ENCODE measurements at places on chromosomes 5 and 9.
A peak's percentile ranks its signal among the peaks of the same experiment; 100 is the strongest.

- DNase-seq, result no peak
These were observed 403.0 kb downstream of the HINT1 start for GRCh38 chr5:130762031-130762430.

- no peak for DNase-seq
These were observed 113.1 kb downstream of the KIAA1958 start for GRCh38 chr9:112599732-112600131.

DNA sequence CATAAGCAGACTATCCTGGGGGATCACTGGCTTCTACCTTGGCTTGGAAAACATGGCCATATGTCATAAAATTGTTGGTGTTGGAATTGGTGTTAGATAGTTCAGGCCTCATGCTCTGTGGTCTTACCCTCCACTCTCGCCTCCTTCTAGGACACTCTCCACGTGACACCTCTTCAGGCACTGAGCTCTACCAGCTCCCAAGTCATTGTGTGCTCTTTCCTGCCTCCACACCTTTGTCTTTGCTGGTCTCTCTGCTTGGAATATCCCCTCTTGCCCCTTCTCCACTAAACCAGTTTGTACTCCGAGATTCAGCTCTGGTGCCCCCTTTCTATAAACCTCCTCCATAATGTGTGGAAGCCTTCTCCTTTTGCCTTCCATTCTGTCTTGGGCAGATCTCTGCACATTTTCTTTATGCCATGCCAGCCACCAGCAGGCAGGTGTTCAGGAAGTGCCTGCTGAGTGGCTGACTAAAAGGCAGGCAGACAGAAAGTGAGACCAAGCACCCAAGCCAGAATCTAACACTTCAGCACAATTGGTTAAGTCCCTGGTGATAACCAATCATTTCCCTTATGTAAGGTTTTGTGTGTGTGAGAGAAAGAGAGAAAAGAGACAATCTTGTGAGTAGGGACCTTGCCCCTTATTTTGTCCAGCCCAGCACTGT, 37.7 kb downstream of the SAR1B start:
- DNase-seq, result no peak

- DNase-seq, result no peak
These were observed 694 bp upstream of the PHPT1 start for GRCh38 chr9:136848393-136849037.

- DNase-seq, result no peak
These were observed 253.3 kb downstream of the EDIL3 start for GRCh38 chr5:84131372-84131771.

- no peak for DNase-seq
These were observed 261.9 kb downstream of the PBX3 start for GRCh38 chr9:126009047-126009446.

DNA sequence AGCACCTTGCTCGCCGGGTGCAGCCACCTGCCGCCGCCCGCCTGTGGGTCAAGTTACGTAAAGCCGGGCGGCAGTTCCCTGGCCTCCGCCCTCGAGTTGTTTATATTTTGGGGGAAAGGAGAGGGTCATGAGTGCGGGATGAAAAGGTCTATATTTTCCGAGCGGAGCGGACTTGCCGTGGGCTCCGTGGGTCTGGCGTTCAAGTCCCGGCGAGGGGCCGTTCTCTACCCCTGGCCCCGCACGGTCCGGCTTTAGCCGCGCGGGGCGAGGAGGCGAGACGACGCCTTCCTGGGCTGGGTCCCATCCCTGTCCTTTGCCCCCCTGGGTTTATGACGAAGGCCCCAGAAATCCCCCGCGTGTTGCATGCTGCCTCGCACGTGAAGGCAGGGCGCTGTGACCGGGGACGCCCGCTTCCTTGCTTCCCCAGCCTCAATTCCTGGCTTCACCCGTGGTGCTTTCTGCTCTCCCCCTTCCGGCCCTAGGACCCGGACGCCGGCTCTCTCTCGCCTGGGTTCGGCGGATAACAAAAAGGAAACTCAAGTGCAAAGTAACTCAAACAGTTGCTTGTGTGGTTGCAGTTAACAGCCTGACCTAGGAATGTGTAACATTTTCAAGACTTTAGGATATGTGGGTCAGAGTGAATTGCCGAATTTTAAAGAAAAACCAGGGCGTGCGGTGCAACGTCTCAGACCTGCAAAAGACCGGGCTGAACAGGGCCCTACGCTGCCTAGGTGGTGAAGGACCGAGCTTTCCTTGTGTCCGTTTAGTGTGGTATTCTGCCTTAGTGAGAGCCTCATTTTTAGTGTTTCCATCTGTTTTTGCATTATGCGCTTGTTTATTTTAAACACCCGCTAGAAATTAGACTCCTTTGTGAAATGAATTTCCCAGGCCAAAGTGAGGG, 810 bp downstream of the VPS13A start:
- DNase-seq, result peak; percentile 37

GRCh38 chr9:127927201-127927987, 3.2 kb downstream of the PIP5KL1 start:
- peak; percentile 70 for DNase-seq

GRCh38 chr9:69194702-69195418, 20.8 kb downstream of the TJP2 start:
- no peak for DNase-seq

DNA sequence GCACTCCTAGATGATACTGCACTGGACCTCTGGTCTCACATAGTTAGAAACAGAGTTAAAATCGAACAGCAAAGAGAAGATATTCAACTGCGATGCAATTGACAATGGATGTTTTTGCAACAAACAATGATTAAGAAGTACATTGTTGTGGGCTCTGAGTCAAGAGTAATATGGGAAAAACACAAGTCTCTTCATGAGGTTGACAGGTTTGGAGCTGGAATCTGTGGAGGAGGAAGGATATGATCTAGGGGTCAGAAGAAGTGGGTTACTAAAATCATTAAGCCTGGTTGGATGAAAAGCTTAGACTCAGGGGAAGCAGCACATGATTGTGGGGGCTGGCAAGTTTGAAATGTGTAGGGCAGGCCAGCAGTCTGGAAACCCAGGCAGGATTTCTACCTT, 53.1 kb downstream of the PDCD1LG2 start:
- no peak for DNase-seq

- no peak for DNase-seq
These were observed 273.7 kb upstream of the DMRT1 start for GRCh38 chr9:567747-568305.

DNA sequence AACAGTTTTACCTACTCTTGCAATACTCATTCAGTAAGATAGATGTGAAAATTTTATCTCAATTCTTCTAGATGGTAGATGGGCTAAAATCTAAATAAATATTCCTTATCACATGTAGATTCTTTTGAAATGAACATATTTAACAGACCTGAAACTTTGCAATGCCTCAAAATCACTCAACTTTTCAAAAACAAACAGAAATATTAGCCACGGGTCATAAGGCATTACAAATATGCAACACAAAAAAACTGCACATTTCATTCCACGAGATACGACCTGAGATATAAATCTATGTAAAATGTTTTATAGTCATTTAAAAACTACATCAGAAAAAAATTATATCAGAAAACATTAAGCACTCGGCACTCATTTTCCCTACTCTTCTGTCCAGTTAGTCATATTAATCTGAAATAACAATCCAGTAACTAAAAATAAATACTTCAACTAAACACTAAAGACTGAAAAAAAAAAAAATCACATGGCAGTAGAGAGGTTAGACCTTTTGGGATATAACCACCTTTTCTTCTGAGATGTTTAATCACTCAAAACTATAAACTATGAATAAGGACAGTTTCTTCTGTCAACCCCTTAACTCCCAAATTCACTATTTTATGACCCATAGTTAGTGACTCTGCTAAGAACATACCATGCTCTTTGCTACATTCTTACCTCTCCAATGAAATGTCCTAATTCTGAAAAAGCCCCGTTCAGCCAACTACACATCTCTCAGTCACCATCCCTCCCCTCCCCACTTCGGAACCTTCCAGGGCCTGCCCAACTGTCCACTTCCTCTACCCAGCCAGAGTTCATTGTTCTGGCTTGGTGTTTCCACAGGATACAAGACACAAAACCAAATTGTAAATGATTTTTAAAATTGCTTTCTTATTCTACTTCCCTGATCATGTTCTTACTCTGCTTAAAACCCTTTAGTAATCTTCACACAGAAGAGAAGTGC, 6.4 kb downstream of the HOMER1 start:
- no peak for DNase-seq

DNA sequence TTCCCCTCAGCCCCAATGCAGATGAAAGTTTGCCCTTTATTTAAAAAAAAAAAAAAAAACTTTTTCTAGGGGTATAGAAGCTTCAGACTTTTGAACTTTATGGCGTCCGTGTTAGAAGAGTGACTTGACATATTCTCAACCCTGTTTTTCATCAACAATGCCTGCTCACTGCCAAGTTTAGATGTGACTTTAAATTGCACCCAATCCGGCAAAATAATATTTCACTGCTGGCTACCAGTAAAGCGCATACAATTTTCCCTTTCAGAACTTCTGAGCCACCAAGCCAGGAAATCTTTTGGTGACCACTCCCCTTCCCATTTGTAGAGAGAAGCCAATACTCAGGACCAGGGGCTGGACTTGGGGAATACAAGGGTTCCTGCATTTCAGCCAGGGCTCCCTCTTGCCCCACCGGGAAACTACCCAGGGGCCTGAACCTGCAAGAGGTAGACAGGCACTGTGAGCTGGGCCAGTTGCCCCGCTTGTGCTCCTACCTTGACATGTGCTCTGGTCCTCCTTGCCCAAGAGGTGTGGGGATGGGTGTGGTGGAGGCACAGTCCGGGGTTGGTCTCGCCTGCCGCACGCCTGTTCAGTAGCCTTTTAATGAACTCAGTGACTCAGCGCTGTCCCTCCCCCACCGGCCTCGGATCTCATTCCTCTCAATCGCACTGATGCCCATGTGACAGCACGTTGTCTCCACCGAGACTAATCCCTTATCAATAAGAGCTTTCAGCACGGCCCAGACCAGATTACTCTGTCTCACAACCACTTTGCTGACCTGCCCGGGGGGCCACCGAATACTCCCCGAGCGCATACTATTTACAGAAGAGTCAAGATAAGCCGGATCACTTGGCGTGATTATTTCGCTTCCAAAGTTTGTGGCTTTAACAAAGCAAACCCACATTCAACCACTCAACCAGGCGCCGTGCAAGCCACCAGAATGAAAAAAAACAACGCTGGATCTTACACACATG, 226.4 kb downstream of the DCP2 start:
- DNase-seq, result no peak

- DNase-seq, result no peak
These were observed 5.0 kb downstream of the DMRT3 start for GRCh38 chr9:981491-981898.

DNA sequence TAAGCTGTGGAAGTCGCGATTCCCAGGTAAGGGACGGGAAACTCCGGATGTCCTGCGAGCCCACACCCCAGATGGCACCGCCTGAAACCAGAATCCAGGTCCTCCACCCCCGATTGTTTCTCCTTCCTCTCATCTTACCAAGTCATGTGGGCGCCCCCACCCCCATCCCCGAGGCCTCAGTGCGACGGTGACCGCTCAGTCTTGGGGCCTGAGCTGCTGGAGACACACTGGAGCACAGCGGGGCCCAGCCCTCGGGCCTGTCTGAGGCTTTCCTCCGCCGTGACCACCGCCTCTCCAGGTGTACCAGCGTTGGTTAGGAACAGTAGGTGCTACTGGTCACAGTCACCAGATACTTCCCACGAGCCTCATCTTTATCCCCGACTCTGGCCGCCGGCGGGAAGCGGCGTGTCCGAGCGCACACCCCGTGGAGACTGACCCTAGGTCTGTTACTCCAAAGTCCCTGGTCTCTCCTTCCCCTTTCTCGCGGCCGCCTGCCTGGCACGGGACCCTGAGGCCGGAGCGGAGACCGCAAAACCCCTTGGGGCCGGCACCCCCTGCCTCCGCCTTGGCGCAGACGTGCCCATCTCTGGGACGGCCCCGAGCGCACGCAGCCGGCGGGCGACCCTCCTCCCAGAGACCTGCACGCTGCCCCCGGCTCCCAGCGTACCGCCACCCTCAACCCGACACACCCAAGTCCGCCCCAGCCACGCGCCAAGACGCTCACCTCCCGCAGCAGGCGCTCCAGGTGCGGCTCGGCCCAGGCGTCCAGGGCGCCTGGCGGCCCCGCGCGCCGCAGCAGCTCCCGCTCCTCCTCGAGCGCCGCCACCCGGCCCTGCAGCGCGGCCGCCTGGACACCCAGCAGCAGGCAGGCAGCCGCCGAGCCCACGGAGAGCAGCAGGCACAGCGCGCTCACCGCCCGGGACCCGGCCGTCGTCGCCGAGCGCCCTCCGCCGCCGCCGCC, 733 bp downstream of the COL23A1 start:
- DNase-seq, result no peak

DNA sequence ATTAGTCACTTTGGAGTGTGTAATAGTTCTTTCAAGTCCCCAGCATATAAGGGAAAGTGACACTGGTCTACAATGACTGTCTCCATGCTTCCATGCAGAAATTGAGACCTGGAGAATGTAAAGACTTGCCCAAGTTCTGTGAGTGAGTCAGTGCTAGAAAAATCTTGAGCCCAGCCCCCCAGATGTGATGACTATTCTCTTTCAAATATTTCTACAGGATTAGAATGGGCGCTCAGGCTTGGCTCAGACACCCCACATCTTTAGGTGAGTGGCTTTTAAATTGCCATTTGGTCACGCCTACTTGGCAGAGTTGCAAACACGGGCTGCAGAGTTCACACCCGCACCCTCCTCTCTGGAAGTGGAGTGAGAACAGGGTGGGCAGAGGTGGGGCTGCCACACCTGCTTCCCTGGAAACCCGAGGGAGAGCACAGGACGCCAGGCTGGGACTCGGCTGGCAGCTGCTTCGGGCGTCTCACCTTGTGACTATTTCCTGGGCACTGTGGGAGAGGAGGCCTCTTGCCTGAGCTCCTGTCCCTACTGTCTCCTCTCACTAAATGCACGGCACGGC, 37.6 kb downstream of the ROPN1L start:
- no peak for DNase-seq

DNA sequence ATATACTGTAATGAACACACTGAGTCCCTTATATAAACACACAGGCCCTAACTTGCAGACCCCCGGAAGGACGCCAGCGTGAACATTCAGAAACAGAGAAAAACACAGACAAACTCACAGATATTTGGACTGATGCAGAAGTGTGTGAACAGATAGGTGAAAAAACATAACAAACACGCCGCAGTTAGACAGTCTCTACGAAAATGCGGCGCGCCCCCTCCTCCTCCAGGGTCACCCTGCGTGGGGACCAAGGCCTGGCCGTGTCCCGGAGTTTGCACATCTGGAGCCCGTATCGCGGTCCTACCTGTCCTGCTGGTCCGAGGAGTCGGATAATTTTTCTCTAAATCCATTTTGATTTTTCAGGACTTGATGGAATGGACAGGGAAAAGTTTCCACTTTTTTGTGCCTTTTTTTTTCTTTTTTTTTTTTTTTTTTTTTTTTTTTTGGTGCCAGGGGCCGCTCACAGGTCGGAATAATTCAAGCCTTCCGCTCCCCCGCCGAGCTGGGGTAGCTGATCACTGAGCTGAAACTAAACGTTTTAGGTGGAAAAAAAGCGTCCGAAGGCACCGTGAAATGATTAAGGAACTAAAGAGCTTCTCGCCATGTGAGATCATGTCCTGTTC, at the start of gene PAX5:
Gene PAX5, minus strand, starts transcription at position 587 of the 623 bp plus-strand sequence. Its CDS starts 237 bp downstream, at position 350.
- DNase-seq, result no peak

GRCh38 chr5:127210042-127210441, 80.6 kb upstream of the MEGF10 start:
- no peak for DNase-seq

GRCh38 chr9:83327323-83327722, 210.9 kb downstream of the FRMD3 start:
- no peak for DNase-seq

GRCh38 chr5:173807181-173807655, 80.9 kb upstream of the CPEB4 start:
- no peak for DNase-seq

All from stimulated activated CD4-positive, alpha-beta T cell treated with anti-CD3 and anti-CD28 coated beads, Interleukin-1b, Interleukin-23, amount 100 ng/mL, for 4 hours (primary cell).